ENCODE measurements at places on chromosomes 1 and 21.

DNA sequence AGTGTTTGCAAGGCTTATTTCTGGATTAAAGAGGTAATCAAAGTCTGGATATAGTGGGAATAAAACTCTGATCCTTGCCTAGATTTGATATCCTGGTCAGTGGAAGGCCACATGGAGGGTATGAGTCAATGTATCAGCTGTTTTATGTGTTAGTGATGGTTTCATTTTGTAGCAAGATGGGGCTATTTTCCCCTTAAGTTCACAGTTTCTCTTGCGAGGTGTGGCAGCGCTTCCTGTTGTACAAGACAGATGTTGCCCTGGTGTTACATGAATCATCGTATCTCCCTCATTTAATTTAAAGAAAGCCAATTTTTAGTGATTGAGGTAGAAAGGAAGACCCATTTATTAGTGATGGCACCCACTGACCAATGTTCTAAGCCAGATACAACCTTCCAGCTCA, 220.2 kb downstream of the DUSP10 start:
- no peak for DNase-seq

- DNase-seq: no peak
Observed at GRCh38 chr1:7557301-7557891, 213.7 kb upstream of the VAMP3 start.

- DNase-seq: no peak
Observed at GRCh38 chr1:107138767-107139445, 1.9 kb upstream of the NTNG1 start.

GRCh38 chr1:201905234-201905890, 16.7 kb downstream of the SHISA4 start:
- DNase-seq: no peak

DNA sequence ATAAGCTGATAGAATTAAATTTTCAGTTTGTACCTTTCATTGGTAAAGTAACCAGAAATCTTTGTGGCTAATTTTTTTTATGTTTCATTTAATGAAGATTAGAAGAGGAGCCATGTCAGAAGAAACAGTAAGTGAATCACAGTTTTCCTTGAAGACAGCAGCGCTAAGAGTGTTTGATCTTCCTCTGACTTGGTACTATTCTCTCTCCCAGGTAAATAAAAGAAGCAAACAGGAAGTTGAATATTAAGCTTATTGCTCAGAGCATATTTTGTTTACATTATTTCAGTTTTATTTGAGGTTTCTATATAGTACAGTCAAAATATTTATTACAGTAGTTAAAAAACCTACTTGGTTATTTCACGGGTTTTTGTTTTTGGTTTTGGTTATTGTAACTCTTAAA, 3.7 kb downstream of the MIGA1 start:
- DNase-seq: no peak

GRCh38 chr1:20187813-20188454, 1.6 kb upstream of the PLA2G2C start:
- DNase-seq: no peak

DNA sequence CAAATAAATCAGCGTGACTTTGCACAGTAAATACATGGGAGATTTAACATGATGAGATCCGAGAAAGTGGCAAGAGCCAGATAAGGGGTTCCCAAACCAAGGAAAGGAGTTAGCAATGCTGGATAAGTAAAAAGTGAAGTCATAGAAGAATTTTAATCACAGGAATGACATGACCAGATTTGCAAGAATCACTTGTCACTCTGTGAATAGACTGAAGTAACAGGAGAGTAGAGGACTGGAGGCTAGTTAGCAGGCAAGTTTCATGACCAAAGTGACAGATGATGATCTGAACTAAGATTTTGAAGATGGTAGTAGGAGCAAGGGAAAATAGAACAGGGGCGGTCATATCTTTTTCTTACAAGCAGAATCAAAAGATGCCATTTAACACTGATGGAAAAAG, 8.4 kb downstream of the CFH start:
- DNase-seq: no peak

- DNase-seq: no peak
Observed at GRCh38 chr1:157104598-157105293, 5.1 kb upstream of the ETV3L start.

- no peak for DNase-seq
Observed at GRCh38 chr21:31725202-31725839, 6.6 kb downstream of the SCAF4 start.

DNA sequence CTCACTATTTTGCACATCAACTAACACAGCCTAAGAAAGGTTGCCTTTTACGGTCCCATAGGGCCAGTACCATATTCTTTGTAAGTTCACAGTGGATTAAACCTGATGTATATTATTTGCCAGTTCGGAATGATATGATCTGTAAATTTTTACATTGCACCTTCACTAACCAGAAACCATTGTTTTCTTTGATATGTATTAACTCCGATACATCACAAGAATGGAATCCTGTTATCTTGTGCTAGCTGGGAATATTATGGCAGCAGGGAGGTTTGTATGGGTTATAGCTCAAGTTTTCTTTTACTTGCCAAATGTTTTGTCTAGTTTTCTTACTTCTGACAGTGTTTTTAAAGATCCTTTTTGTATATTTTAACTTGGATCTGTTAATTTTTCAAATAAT, 51.4 kb upstream of the S1PR1 start:
- no peak for DNase-seq
